ENCODE measurements at places on chromosomes 12 and 14.

- DNase-seq: no peak
These were observed 326.7 kb downstream of the DPF3 start for GRCh38 chr14:72567226-72567625.

DNA sequence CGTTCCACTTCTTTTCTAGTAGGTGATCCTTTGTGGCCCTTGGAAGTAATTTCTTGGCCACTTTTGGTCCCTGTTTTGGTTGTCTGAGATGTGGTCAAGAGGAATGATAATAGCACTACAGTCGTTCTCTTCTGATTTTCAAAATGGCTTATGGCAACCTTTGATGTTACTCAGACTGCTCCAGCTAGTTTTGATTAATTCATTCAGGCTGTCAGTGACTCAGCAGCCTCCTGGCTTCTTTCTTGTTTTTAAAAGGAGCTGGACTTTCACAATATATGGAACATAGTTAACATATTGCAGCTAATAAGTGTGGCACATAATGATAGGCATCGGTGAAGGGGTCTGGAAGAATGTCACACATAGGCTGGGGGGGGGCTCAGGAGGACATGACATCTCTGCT lies 47.3 kb downstream of the WDR20 start:
- no peak for DNase-seq

DNA sequence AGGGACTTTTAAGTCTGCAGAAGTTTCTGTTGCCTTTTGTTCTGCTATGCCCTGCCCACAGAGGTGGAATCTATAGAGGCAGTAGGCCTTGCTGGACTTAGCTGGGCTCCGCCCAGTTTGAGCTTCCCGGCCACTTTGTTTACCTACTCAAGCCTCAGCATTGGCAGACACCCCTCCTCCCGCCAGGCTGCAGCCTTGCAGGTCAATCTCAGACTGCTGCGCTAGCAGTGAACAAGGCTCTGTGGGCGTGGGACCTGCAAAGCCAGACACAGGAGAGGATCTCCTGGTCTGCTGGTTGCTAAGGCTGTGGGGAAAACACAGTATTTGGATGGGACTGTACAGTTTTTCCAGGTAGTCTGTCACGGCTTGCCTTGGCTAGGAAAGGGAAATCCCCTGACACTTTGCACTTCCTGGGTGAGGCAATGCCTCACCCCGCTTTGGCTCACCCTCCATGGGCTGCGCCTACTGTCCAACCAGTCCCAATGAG lies 43.7 kb downstream of the CCDC59 start:
- DNase-seq: no peak

DNA sequence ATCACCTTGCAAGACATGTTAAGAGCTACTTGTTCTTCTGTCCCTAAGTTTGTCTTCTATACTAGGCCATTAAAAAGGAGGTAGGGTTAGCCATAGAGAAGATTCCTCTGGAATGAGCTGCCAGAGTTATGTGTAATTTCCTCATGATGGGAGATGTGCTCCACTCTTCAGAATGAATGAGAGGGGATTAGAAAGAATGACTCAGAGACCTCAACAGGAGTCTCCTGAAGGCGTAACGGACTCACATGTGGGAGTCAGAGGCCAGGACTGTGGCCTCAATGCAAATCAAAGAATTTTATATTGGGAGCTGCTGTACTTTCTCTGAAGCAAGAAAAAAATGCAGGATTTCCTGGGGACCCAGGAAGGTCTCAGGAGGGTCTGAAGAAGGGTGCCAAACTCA lies 87.8 kb upstream of the ATXN7L3B start:
- DNase-seq: no peak

DNA sequence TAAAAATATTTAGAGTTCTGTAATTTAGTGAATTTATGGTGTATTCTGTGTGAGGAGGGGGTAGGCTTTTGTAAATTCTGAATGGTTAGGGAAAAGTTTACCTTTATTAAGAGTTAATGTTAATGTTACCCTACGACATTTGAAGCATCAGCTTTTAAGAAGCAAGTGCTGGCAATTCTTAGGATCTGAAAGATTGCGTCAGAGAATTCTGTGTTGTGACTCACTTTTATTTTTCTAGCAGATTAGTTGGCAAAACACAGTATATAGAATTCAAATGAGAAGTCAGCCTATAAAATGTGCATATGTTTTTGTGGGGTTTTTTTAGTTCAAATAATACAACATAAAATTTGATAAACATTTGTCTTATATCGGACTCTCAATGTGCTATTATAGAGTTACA lies 97.6 kb downstream of the RAD52 start:
- no peak for DNase-seq
